ENCODE measurements at places on chromosomes 7 and 10.

- no peak for DNase-seq
Observed at GRCh38 chr10:78634389-78634815, 434.4 kb upstream of the ZMIZ1 start.

DNA sequence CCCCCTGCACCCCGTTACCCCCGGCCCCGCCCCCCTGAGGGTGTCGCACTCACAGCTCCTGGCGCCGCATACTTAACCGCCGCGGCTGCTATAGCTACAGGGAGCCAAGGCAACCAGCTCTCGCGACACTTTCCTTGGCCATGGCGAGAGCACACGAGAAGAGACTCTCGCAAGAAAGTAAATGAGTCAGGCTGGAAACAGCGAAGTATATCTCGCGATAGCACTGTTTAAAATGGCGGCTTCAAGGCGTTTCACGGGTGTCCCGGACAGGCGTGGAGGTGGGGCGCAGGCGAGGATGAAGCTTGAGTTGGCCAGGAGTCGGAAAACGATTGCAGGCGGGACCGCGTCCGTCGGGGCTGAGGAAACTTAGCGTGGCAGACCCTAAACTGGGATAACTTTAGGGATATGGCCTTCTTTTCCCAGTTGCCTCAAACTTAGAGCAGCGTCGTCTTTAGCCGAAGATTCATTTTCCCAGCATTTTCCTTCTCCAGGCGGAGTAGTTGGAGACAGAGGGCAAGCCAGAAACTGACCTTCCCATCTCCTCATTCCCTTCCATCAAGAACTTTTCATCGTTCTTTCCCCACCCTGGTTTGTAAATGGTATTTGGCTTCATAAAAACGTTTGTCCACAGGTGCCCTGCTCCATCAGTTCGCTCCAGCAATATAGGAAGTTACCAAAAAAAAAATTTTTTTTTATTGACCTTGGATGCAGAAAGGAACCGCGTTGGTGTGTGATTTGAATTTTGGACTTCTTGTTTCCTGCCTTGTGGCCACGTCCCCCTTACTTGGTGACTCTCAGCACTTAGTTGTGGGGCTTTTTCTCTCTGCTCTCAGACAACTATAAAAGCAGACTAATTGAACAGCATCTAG is 15.2 kb downstream of the MYOZ1 start:
- peak; percentile 85 for DNase-seq

GRCh38 chr7:138981332-138982203 is at the start of gene KIAA1549:
TSS of gene KIAA1549 (minus strand) at chr7:138981389. CDS start at chr7:138981269, 120 bp downstream.
- peak; percentile 68 for DNase-seq

DNA sequence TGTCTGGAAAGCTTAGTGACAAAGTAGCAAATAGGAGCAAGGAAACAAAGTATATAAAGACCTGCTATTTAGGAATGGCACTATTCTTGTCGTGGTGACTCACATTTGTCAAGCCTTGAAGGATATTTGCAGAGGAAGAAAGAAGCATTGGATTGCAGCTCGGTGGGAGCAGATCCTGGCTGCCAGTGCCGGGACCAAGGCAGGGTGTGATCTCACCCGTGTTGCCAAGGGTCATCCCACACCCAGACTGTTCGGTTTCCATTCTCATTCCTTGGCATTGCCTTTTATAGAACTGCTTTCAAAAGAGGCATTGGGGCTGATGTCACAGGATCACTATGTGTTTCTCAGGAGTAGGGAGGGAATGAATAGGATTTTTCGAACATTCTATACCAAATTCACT is 176.2 kb downstream of the GALNT17 start:
- no peak for DNase-seq

DNA sequence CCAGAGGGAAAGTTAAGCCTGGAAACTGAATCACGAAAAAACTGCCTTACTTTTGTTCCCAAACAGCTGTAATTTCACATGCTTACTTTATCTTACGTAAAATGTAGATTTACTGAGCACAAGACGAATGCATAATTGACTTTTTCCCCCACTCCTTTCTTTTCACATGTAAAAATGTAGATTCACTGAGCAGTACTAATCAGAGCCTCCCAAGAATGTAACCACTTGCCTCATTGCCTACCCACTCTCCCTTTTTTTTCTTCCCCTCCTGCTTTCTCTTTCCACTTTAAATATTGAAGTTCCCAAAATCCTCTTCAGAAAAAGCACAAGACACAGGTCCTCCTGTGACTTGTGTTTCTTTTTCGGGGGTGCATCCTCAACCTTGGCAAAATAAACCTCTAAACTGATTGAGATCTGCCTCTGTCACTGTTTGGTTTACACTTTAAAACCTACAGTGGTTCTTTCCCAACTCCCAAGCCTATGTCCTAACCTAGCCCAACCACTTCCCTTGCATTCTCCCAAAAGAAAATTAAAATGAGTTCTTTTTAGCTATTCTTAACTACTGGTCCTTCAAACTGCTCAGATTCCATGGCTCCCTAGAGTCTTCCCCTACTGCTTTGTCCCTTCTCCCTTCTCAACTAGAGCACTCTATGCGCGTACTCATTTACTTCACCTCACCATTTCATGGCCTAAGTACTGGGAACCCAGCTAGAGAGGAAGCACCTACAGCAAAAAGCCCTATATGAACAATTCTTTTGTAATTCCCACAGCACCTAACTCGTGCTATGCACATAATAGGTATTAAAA is 236.6 kb upstream of the MKLN1 start:
- no peak for DNase-seq

Measured in NCI-H2227 treated with DMSO at 0.1 percent for 48 hours (cell line).